Omental fat pad (tissue), 4 donors: ENCODE measurements at places on chromosomes 12 and 14.

GRCh38 chr14:104392396-104393198 is 187.0 kb upstream of the C14orf180 start:
- DNase-seq = no peak

- no peak for DNase-seq
Measured at GRCh38 chr12:108357834-108358579, 18.9 kb upstream of the CMKLR1 start.

- no peak for DNase-seq
Measured at GRCh38 chr14:60116181-60116580, 24.5 kb downstream of the PCNX4 start.

DNA sequence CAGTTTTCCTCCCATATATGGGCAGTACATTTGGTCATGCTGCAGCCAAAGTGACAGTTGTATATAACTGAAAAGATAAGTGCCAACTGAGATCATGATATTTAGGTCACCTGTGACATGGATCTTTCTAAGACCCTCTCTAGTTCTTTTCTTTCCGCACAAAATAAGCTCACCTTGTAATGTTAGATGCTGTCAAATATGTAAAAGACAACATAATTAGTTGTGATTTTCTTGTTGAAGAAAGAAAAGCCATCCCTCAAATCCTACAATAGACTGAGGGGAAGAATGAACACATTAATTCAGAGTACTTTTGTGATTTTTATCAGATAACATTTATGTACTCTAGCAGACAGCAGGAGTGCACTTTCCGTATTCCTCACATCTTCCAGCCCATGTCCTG is 37.4 kb downstream of the OVCH1 start:
- DNase-seq = no peak

DNA sequence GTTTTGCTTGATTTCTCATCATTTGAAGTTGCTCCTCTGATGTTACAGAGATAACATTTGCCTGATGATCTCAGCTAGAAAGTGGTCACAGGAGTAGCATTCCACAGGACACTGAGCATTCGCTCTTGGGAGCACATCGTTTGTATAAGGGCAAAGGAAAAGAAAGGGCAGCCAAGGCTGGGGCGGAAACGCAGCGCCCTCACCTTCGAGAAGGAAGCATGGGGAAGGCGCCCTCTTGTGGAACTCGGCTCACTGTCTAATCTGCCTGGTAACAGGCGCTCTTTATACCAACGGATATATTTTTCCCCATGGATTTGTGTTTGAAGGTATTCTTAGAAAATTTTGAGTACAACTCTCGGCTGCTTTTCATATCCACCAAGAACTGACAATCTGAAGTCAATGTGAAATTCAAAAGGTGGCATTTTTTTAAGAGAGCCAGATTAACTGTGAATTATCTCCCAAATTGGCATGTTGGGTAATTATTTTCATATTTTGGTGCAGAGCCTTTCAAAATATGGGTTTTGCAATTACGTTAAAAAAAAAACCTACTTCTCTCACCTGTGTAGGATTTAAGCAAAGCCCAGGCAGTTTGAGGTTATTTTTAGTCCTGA is 172.7 kb downstream of the CAND1 start:
- peak; percentile 70 for DNase-seq

DNA sequence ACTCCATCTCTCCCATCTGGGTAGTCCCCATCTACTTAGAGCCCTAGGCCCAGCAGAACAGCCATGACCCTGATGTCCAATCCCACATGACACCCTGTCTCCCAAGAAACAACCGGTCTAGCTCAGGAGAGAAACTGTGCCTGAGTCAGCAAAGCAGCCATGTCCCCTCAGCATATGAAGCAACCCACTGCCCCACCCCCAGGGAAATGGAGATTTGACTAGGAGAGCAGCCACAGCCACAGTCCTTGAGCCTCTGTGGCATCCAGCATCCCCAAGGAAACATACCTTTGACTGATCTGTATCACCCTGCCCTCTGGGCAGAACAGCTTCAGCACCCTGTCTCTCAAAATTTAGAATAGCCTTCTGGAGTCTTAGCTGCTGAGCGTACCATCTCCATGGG is 641.9 kb upstream of the FBXO33 start:
- DNase-seq = no peak

GRCh38 chr12:95859947-95860850 is 1.4 kb downstream of the SNRPF start:
- DNase-seq = no peak

DNA sequence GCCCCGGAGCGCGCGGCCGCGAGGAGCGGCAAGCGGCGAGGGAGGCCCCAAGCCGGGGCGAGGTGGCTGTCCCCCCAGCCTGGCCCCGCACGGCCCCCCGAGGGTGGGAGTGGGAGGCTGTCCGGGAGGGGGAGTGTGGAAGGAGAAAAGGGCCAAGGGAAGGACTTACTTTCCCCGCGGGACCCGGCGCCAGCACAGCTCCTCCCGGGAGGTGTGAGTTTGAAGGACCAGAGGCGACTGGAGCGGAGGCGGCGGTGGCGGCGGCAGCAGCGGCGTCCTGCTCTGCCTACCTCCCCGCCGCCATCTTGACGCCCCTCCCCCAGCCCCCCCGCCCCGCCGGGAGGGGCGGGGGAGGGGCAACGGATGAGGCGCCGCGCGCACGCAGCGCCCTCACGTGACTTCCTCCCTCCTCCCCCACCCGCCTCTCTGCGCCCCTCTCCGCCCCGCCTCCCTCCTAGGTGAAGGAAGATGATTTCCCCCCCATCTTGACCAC is at the start of gene SBNO1:
SBNO1 (minus strand) TSS at position 316 of the 493 bp plus-strand sequence. CDS start 14,406 bp downstream, outside the sequence.
- peak; percentile 64 for DNase-seq

- no peak for DNase-seq
Measured at GRCh38 chr12:92425165-92425564, 277.6 kb upstream of the PLEKHG7 start.

DNA sequence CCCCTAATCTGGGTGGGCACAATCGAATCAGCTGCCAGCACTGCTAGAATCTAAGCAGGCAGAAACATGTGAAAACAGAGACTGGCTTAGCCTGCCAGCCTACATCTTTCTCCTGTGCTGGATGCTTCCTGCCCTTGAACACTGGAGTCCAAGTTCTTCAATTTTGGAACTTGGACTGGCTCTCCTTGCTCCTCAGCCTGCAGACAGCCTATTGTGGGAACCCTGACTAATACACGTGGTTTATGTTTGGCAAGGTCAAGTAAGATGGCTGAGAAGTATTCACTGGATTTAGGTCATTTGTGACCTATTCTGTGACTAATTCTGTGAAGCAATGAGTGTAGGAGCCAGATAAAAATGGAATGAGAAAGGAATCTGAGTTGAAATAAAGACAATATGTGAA is 11.0 kb downstream of the GPR135 start:
- no peak for DNase-seq

- no peak for DNase-seq
Measured at GRCh38 chr12:1620092-1620491, 8.9 kb upstream of the WNT5B start.

- no peak for DNase-seq
Measured at GRCh38 chr12:94525951-94526350, 66.3 kb upstream of the CEP83 start.

GRCh38 chr14:49505041-49505766 is 81.0 kb downstream of the RPS29 start:
- no peak for DNase-seq

DNA sequence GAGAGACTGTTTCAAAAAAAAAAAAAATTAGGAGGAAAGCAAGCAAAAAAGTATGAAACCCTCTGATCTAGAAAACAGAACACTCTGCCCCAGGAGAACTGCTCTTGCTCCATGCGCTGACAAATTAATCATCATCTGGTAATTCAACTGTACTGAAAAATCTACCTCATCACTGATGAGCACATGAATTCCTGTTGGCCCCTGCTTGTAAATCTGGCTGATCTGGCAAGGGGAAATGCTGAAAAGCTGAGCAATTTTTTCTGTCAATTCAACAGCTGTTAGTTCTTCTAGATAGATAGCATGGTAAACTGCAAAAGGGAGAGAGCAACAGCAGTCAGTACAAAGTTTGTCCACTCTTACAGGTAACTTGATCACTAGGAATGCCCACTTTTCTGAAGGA is 15.2 kb upstream of the CSRNP2 start:
- DNase-seq = no peak

DNA sequence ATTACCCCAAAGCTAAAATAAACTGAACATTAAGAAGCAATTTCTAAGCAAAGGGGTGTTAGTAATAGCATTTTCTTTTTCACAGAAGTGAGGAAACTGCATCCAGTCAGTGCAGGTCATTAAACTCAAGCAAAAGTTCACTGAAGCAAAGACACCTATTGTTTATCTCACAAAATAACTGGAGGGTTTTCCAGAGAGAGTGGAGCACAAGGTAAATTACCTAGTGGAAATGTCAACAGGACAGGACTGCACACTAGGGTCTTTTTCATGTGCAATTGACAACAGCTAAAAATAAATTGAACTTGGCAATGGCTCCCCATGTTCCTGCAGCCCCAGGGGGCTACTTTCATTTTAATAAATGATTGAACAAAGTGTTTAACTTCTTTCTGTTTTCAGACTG is 742.0 kb downstream of the GALC start:
- DNase-seq = no peak

GRCh38 chr14:64637735-64638473 is 66.3 kb upstream of the PLEKHG3 start:
- no peak for DNase-seq

GRCh38 chr14:100384819-100385813 is 62.0 kb downstream of the SLC25A47 start:
- DNase-seq = no peak

- DNase-seq = no peak
Measured at GRCh38 chr14:99937475-99938244, 127.6 kb upstream of the EVL start.

DNA sequence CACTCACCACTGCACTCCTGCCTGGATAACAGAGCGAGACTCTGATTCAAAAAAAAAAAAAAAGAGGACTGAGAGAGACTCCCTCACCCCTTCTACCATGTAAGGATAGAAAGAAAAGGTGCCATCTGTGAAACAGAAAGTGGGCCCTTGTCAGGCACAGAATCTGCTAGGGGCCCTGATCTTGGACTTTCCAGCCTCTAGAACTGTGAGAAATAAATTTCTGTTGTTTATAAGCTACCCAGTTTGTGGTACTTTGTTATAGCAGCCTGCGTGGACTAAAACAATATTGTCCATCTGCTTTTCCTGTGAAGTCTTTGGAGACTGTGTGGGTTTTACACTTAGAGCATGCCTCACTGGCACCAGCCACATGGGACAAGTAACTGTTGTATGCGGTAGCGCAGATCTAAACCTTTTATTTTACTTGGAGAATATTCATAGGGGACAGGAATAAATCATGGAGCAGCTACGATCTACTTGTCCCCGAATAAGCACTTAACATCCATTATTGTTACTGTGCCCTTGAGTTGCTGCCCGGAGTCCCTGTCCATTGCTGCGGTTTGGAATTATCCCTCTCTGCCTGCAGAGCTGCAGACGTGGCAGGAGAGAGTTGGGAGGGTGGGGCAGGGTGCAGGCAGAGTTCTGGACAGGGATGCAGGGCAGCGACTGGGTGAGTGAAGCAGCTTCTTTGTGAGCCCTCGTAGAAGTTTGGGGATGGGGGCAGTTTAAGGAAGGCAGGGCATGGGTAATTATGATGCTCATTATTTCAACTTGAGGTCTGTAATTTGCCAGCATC is 52.4 kb upstream of the STON2 start:
- DNase-seq = no peak

DNA sequence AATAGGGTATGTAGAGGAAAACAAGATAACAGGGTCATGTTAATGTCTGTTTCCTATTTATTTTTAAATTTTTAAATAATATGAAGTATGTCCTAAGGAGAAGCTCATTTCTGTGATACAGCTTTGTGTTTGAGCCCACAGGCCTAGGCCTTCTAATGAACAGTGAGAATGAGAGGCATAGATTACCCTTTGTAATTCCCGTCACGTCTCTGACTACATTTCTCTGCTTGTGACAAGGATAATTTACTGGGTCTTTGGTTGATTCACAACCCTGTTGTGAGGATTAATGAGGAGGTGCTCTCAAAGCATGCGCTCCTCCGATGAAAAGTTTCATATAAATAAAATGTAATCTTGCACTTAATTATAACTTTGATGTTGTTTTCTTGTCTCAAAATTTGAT is 56.1 kb downstream of the SYT10 start:
- no peak for DNase-seq

- DNase-seq = no peak
Measured at GRCh38 chr12:614411-614970, 48.8 kb downstream of the NINJ2 start.
